ENCODE measurements at places on chromosomes 12 and 14. TPM values are rescaled to one million over a fixed set of nuclear protein-coding genes. Genes with fewer than 3 reads are reported as not detected.

DNA sequence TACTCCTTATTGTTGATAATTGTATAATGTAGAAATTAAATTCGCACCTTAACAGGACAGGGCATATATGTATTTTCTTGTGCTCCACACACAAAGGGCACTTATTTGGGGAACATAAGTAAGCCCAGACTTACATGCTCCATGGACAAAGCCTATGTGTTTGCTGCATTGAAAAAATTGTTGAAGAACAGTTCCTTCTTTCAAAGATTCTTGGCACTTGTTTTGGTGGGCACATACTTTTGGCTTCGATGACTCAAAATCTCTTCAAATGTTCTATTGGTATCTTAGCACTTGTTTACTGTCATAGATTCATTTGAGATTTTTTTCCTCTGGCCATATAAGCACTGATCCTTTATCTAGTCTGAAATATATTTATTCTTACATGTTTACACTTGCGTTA, 1.4 kb upstream of the MAP4K5 start:
- DNase-seq = no peak

GRCh38 chr14:91371990-91372375, 45.6 kb downstream of the CCDC88C start:
- no peak for DNase-seq

Gene MIPOL1
- 8.4 TPM for total RNA-seq

Gene GLS2
- 0.40 TPM for total RNA-seq

Gene LIN7A
- total RNA-seq = 9.8 TPM

DNA sequence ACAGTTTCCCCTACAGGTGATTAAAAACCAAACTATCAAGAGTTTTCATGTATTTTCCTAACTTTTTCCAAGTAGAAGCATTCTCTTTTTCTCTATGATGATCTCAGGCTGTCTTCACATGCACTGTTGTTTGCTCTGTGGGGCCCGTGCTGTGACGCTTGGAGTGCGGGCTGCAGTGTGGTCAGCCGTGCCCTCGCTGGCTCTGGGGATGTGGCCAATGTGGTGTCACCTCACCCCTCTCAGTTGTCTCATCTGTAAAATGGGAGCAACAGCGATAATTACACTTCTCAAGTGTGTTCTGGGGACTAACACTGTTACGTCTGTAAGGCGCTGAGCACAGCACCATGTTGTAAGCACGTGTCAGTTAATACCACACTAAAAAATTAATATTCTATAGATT, 28.6 kb downstream of the DDX51 start:
- no peak for DNase-seq

DNA sequence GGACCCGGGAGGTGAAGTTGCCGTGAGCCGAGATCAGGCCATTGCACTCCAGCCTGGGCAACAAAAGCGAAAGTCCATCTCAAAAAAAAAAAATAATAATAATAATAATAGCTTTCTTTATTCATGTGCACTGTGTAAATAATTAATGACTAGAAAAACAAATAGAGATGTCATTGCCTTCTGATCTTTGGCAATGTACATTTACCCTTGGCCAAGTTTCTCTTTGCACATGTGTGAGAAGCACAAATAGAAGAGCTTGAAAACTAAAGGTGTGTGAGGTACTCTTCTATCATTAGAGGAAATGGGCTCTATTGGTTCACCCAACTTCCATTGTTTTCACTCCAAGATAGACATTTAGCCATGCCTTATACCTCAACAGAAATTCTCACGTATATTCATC, 170.1 kb upstream of the PDZRN4 start:
- no peak for DNase-seq

GRCh38 chr12:11941606-11942337, 129.0 kb upstream of the BCL2L14 start:
- no peak for DNase-seq

DNA sequence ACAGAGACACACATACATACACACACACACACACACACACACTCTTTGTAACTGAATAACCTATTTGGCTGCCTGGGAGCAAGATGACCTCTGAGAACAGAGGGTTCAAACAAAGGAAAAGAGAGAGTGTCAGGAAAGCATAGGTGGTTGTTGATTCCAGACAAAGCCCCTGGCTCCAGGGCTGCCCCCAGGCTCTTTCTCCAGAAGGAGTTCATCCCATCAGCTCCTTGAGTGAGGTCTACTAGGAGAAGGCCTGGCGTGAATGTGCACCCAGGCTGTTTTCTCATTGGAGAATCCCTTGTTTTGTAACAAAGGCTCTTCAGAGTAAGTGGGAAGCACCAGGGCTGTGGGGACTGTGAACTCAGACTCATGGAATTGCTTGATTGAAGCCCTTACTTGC, 151.9 kb downstream of the EMP1 start:
- DNase-seq = no peak

Measured in Right ventricle myocardium superior (tissue), 1 donor.